ENCODE measurements at places on chromosomes 3 and 15.

- DNase-seq: no peak
These were observed 63.0 kb upstream of the TIMP4 start for GRCh38 chr3:12221663-12222062.

DNA sequence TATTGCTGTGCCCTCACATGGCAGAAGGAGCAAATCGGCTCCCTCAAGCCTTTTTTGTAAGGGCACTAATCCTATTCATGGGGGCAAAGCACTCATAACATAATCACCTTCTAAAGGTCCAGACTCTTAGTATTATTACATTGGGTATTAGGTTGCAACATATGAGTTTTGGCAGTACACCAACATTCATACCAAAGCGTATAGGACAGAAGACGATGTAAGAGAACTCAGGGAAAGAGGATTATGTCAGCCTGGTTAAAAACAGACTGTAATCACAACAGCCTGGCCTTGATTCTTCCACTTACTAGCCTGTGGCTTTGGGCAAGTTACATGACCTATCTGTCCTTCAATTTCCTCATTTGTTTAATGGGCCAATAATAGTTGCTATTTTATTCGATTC, 828.5 kb upstream of the NECTIN3 start:
- no peak for DNase-seq

DNA sequence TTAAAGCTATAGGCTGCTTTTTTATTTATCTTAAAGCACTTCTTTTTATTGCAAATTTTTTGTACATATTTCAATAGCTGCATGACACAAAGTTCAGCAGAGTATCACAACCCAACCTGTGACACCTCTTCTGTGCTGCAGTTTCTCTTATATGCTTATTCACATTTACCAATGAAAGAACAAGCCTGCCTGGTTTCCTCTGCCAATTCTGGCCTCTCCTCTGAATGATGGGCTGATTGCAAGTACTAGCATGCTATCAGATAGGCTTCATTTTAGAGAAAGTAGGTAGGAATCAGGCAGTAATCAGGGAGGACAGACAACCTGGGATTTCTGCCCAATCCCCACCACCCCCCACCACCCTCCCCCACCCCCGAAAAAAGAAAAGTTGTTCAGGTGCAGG, 26.6 kb downstream of the ACKR4 start:
- DNase-seq: no peak

DNA sequence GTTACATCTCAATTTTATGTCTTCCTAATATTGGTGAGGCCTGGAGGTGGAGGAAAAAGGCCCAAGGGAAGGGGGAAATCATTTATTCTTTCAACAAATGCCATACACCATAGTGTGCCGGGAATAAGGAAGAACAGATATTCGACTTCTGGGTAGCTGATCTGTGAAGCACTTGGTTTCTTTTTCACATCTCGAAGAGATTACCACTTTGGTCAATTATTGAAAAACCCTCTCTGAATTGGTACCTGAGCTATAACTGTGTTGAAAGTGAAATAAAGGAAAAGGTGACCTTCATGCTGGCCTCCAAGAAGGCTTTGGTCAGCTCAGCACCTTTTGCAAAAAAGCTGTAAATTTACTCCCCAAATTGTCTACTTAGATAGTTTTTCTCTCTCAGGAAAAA, 14.2 kb upstream of the MB21D2 start:
- no peak for DNase-seq

DNA sequence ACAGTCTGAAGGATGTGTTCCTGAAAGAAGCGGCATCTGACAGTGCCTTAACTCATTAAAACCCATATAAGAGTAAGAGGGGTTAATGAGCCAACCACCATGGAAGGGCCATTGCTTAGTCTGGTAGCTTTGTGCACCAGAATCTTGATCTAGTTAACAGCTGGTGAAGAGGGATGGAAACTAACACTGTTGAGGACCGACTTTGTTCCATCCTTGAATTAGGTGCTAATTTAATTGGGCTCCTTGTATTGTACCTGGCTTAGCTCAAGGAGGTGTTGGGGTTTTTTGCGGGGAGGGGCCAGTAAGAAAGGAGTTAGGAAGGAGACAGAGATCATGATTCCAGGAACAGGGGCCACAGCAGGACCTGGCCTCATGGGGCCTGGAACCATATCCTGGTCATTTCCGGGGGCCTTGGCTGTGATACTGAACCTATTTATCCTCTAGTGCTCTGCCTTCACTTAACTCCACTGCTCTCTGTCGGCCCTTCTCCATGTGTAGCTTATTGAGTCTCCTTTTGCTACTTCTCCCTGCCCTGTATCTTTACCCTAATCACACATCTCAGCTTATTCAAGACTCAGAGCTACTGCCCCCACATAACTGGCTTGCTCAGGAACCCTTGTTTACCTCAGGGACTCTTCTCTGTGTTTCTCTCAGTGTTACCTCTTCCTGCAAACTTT, 93.0 kb downstream of the RPL22L1 start:
- DNase-seq: no peak

DNA sequence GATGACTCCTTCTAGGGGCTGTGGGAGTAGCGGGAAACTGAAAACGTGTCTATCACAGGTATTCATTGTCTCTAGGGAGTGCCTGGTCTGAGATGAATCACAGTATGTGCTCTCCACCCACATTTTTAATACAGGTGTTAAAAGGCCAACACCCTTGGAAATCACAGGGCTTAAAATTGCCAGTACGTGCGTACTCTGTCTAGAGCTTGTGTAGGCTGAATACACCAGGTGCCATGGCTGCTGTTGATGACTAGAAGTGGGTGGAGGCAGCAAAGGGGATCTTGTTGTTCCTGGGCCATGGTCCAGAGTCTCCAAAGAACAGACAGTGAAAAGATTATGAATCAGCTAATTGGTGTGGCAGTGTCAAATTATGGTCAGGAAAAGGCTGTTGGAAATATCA, 35.1 kb upstream of the P3H2 start:
- no peak for DNase-seq

Data from midbrain (tissue), 1 donor.